ENCODE measurements at places on chromosomes 2 and 18. TPM values are rescaled to one million over a fixed set of nuclear protein-coding genes. Genes with fewer than 3 reads are reported as not detected.

DNA sequence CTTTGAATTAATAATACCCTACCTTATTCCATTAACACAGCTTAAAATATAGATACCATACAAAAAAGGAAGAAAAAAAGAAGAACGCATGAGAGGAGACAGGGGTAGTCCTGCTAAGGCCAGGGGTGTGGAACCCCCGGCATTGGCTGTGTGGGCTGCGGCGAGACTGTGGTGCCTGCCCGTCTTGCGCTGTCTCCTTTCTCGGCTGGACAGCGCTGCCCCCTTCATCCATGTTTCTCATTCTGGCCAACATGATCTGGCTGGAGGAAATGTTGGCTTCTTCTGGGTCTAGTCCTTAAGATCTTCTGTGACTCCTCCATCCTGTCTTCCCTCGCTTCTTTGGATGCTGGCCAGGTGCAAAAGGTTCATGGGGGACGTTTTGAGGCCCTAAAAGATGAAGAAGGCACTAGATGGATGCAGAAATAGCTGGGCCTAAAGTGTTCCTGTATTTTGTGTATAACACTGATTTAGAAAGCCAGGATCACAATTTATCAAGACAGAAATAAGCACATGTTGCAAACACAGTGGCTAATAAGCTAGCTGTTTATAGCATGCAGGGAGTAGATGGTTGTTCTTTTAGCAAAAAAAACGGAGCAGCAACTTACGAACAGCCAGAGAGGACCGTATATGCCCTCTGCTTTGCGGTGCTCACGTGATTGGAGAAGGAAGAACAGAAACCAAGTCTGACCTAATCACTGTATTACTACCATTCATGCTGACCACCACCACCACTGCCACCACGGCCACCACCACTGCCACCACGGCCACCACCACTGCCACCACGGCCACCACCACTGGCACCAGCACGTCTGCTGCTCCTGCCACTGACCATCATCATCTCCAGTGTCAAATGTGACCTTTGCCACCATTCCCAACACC is 71.7 kb upstream of the ASB18 start:
- no peak for DNase-seq
- H3K27me3 ChIP-seq = no peaks in the 10 kb centered on the region
- H3K4me1 ChIP-seq = peaks cover 6% of the 10 kb centered on the region
- no peak overlapping the region for H3K27ac ChIP-seq

Gene DNER
- total RNA-seq = 3.7 TPM

DNA sequence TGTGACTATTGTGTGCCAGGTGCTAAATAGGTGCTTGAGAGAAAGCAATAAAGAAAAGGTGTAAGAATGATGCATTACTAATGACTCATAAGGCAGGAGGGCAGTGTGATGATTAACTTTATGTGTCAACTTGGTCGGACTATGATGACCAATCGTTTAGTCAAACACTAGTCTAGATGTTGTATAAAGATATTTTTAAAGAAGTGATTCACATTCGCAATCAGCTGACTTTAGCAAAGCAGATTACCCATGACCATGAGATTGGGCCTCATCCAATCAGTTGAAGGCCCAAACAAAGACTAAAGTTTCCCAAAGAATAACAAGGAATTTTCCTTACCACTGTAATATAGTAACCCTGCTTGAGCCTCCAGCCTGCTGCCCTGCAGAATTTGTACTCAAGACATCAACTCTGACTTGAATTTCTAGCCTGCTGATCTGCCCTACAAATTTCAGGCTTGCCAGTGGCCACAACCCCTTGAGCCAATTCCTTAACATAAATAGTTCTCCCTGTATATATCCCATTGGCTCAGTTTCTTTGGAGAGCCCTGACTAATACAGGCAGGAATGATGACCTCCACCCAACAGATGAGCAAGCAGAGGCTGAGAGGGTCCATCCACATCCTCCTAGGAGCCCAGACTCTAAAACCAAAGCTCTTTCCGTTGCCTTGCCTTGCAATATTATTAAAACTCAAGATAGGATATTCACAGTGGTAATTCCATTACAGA is 132.6 kb downstream of the ACTR3 start:
- H3K4me1 ChIP-seq = no peaks in the 10 kb centered on the region
- no peak overlapping the region for H3K27ac ChIP-seq
- H3K4me3 ChIP-seq = no peak overlapping the region
- no peak for DNase-seq
- peaks cover 24% of the 10 kb centered on the region for H3K36me3 ChIP-seq
- H3K27me3 ChIP-seq = no peaks in the 10 kb centered on the region

Gene PLCL1
- 0.11 TPM for total RNA-seq

DNA sequence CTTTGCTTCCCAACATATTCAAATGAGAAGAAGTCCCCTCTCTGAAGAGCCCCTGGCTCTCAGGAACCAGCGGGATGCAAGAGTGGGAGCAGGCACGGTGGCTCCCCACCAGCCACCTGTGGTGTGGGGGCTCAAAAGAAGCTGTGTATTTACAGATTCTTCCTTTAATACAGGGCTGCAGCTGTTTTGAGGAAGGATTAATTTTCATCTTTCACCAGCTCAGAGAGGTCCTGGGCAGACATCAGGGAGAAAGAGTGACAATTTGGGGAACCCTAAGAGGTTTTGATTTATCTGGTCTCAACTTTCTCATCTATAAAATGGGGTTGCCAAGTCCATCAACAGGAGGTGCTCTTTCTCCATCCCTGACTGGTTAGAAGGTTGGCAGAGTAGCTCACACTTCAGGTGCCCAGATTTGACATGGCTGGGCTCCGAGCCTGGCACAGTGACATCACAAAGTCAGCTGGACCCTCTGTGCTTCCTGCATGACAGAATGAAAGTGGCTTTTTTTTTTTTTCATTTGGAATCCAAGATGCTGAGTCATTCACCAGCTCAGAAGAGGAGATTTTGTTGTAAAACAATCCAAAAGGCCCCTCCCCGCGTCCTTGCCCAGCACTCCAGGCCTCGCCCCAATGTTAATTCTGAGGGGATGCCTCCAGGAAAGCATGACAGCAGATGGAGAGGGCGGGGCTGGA is 15.5 kb upstream of the SIX2 start:
- 0 out of 2 replicates have a peak, but pooled peaks cover 4% of the 10 kb centered on the region for H3K4me1 ChIP-seq
- no peak overlapping the region for H3K27ac ChIP-seq
- no peak overlapping the region for H3K4me3 ChIP-seq
- DNase-seq = no peak
- no peaks in the 10 kb centered on the region for H3K27me3 ChIP-seq

Gene STRN
- total RNA-seq = 31.3 TPM

DNA sequence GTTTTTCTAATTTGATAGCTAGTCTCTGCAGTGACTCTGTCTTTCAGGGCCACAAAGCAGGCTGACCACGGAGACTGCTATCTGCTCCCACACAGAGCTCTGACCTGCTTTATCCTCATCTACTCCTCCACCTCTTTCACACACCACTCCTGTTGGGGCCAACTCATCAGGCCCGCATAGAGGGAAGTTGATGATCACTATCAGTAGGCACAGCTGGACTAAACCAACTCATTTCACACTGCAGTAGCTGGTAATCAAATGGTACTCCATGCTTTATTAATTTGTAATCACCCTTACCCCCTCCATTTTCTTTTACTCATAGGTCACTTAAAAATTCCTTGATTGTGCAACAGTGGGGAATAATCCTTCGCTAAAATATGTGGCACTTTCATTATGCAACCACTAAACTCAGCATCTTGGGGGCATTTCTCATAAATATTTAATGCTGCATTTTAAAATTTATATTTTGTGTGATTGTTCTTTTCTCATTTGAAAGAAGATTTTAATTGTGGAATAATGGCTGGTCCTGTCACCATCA is 249.8 kb upstream of the GCFC2 start:
- no peaks in the 10 kb centered on the region for H3K27me3 ChIP-seq
- no peak for DNase-seq
- no peaks in the 10 kb centered on the region for H3K36me3 ChIP-seq

DNA sequence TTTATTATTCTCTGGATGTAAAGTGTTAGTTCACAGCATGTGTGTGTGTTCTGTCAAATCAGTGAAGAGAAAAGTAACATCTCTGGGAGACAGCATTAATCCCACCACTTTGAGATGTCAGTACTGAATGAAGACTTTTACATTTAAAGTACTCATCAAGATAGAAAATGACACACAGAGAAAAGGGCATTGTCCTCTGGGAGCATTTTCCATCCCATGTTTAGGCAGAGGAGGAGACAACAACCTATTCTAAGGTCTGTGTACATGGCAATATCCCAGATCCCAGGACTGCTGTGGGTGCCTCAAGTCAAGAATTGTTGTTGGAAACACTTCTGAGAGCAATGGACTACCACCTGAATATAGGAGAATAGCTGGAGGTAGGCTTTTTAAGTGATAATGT is 201.5 kb downstream of the PPP1R1C start:
- no peaks in the 10 kb centered on the region for H3K4me1 ChIP-seq
- no peak overlapping the region for H3K4me3 ChIP-seq

Gene CNGA3
- total RNA-seq = not detected

Gene CNTNAP5
- 0.34 TPM for total RNA-seq

GRCh38 chr2:29613792-29614266 is 307.6 kb downstream of the ALK start:
- H3K27ac ChIP-seq = no peak overlapping the region
- H3K4me1 ChIP-seq = peaks cover 29% of the 10 kb centered on the region
- H3K36me3 ChIP-seq = no peaks in the 10 kb centered on the region
- DNase-seq = no peak
- no peaks in the 10 kb centered on the region for H3K27me3 ChIP-seq

DNA sequence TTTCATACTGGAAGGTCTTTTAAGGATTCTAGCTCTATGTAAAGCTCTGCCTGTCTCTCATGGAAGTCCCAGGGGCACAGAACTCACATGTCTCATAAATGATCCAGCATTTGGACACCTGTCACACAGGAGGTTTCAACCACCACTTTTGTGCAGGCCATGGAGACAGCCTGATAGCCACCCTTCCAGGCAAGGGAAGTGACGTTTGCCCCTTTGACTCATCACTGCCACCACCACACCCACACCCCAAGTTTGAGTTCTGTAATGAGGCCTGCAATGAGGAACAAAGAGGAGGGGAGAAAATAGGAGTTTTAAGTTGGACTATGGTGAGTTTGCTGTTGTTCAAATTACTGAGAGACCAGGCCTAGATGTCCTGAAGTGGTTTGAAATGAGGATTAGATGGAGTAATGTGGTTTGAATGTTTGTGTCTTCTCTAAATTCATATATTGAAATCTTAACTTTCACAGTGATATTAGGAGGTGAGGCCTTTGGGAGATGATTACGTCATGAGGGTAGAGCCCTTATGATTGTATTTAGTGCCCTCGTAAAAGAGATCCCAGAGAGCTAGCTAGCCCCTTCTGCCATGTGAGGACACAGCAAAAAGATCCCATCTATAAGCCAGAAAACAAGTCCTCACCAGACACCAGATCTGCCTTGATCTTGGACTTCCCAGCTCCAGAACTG is 175.3 kb upstream of the EPHA4 start:
- peaks cover 8% of the 10 kb centered on the region for H3K36me3 ChIP-seq
- H3K27ac ChIP-seq = no peak overlapping the region
- no peak overlapping the region for H3K4me3 ChIP-seq
- H3K4me1 ChIP-seq = 0 out of 2 replicates have a peak, but pooled peaks cover 2% of the 10 kb centered on the region
- H3K27me3 ChIP-seq = no peaks in the 10 kb centered on the region
- DNase-seq = no peak

- H3K36me3 ChIP-seq = no peaks in the 10 kb centered on the region
- no peaks in the 10 kb centered on the region for H3K4me1 ChIP-seq
- no peaks in the 10 kb centered on the region for H3K27me3 ChIP-seq
Measured at GRCh38 chr2:2572393-2573204, 241.5 kb upstream of the MYT1L start.

DNA sequence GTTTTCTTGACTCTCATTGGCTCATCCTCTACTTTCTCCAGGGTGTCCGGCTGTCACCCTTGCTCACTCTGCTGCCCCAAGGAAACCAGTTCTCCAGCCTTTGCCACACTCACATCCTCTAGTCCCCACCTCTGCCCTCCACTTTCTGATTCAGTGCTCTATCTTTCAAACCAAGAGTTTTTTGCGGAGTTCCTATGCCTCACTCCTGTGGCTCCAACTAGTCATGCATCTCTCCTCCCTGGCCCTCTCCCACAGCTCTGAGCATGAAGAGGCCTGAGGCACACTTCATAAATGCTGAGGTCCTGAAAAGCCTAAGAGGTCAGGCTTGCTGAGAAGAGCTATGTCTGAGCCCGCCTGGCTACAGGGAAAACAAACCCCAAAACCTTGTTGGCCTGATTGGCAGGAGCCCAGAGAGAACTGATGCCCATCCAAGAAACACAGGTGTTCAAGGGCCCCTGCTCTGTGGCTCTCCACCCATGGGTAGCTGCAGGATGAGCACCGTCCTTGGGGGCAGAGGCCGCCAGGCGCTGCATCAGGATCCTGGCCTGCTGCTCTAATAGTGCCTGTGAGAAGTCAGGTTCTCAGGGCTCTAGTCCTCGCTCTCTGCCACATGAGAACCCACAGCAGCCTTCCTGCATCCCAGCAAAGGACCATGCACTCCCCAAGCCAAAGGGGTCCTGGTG is 42.1 kb downstream of the HS1BP3 start:
- H3K4me3 ChIP-seq = no peak overlapping the region
- H3K4me1 ChIP-seq = peaks cover 12% of the 10 kb centered on the region
- H3K36me3 ChIP-seq = no peaks in the 10 kb centered on the region

GRCh38 chr2:7373156-7373555 is 455.9 kb downstream of the RNF144A start:
- no peaks in the 10 kb centered on the region for H3K4me1 ChIP-seq
- DNase-seq = no peak
- H3K27ac ChIP-seq = no peak overlapping the region

- no peak for DNase-seq
- H3K36me3 ChIP-seq = no peaks in the 10 kb centered on the region
- peaks cover 70% of the 10 kb centered on the region for H3K4me1 ChIP-seq
- no peaks in the 10 kb centered on the region for H3K27me3 ChIP-seq
Measured at GRCh38 chr2:239267288-239267951, 133.4 kb downstream of the HDAC4 start.

DNA sequence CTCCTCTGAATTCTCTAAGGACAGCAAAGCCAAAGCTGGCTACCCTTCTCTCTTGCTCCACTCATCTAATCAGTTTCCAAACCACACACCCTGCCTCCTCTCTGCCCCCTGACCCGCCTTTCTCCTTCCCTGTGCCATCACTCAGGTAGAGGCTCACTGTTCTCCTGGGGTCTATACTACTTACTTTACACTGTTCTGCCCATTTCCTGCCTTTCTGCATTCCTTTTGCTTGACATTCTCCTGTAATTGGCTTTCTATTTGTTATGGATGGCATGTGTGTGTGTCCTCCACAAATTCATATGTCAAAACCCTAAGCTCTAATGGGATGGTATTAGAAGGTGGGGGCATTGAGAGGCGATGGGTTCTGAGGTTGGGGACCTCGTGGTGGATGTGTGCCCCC is 675.2 kb upstream of the ID2 start:
- H3K27ac ChIP-seq = no peak overlapping the region
- peaks cover 19% of the 10 kb centered on the region for H3K4me1 ChIP-seq
- no peak for DNase-seq
- peaks cover 2% of the 10 kb centered on the region for H3K36me3 ChIP-seq
- no peak overlapping the region for H3K4me3 ChIP-seq

GRCh38 chr2:101387151-101387834 is at the start of gene CREG2:
Gene CREG2, minus strand, starts transcription at chr2:101387503. Its CDS starts 46 bp downstream, at chr2:101387457.
- peak within 1 kb of the TSS; percentile 80 for H3K4me3 ChIP-seq
- no peaks in the 10 kb centered on the region for H3K36me3 ChIP-seq
